ENCODE measurements at places on chromosomes 4 and X.

- no peak for DNase-seq
Measured at GRCh38 chr4:14504162-14504561, 498.1 kb upstream of the CPEB2 start.

DNA sequence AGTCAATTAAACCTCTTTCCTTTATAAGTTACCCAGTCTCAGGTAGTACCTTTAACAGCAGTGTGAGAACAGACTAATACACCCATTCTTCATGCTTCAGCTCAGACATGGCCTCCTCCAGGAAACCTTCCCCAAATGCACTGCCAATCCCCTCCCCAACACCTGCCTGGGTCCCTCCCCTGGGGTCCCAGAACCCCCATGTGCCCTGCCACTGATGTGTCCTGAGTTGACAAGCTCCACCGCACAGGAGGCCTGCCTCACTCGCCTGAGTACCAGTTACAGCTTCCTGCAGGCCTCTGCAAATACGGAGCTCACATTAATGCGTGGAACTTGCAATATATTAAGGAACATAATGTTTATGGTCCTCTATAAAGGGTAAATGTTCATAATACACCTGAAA, 34.9 kb upstream of the CRMP1 start:
- no peak for DNase-seq

DNA sequence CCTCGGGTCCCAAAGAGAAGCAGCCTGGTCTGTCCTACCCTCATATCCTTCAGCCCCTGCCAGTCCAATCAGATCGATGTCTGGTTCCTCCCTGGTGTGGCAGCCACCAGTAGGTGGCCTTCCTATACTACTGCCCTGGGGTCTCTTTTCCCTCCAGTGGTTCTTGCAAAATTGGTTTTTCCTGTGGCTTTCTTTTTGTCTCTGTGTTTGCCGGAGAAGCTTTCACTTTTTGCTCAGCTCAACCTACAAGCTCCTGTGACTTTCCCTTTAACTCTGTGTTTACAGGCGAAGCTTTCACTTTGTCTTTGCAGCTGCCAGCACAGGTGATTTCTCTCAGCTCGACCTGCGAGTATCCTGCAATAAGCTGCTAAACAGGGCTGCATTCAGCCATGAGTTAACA, 46.8 kb downstream of the UGT2A3 start:
- no peak for DNase-seq

DNA sequence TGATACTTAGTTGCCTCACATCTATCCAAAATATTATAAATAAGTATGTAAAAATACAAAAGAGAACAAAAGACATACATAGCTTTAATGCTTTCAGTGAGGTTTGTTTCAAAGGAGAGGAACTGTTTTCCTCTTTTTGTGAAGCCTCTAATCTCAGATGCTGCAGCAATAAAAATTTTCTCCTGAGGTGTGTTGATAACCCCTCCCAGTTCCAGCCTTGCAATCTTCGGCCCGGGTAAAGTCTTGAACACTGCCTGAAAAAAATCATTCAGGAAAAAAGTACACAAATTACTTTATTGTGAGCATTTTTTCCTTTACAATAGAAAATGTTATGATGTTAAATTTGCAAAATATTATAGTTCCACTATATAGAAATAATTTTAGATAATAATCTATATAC, 8.8 kb downstream of the BBS7 start:
- no peak for DNase-seq

GRCh38 chr4:100450449-100450848, 67.4 kb downstream of the EMCN start:
- no peak for DNase-seq

DNA sequence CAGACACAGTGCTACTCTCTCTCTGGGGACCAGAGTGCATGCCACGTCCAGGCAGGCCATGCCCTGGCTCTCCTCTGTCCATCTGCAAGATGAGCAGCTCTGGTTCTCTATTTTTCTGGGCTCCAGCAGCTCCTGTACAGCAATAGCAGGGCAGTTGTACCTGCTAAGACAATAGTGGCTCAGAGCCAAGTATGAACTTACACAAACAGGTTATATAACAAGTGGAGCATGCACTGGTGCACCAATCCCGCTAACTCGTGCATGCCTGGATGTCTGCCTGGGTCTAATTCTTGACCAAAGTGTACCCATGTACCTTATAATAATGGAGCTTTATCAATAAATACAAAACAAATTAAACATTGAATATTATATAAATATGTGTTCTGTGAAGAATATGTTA, 392.3 kb downstream of the CENPC start:
- no peak for DNase-seq

DNA sequence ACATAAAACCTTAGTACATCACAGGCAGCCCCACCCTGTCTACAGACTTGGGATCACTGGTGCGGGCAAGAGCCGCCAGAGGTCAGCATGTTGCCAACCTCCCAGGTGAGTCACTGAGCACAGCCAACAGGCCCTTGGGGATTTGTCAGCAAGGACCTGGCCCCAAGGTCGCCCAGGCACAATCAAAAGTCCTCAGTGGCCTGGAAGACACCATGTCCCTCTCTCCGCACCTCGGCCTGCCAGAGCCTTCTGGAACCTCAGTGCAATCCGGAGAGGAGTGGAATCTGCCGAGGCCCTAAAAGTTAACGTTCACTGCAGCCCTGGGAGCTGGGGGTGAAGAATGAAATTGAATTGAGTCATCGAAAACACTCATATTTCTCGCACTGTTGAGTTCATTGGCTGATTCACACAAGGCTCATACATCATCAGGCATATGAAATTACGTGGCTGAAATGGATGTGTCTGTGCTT, 74.3 kb downstream of the WFS1 start:
- DNase-seq, result no peak

- DNase-seq, result no peak
Measured at GRCh38 chr4:10606483-10607155, 77.9 kb downstream of the CLNK start.

DNA sequence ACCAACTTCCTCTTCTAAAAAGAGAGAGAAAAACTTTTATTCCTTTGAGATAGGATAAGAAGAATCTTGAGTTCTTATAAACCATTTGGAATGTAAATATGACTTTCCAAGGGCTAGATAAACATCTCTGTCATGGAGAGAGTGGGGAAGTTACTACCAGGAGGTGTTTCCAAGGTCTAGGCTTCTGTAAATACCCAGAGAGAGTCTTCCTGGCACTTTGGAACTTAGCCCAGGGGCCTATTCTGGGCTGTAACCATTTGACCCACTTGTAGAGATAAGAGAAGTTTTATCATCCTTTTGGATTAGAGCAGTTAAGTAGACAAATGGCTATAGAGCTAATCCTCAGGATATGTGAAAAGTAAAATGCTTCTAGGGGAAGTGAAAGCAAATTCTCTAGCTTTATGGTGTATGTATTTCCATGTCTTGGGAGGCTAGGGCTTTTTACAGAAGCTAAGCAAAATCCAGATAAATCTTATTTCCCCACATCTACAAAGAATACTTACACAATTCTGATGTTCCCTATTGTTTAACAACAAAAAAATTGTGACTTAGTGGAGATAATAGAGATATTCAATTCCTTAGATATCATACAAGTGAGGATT, 51.1 kb downstream of the MCUB start:
- DNase-seq, result no peak

DNA sequence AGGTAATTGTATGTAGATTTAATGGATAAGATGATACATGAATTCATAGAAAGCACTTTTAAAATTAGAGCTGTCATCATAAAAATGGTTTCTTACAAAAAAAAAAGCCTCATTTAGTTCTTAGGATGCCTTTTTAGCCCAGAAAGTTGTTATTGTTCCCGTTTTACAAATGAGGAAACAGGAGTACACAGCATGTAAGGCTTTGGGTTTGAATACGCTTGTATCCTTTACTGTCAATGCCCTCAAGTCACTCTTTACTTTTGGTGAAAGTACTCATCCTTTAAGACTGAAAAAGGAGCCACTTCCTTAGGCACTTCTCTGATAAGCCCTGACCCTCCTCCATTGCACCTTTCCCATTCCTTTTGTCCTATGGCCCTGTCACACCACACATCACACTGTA, 4.9 kb downstream of the EREG start:
- no peak for DNase-seq

GRCh38 chr4:93918856-93919255, 90.3 kb downstream of the ATOH1 start:
- no peak for DNase-seq

- no peak for DNase-seq
Measured at GRCh38 chrX:97311066-97311778, 427.5 kb downstream of the RPA4 start.

GRCh38 chr4:38365261-38365660, 298.7 kb upstream of the KLF3 start:
- DNase-seq, result no peak

GRCh38 chr4:56804551-56804950, 16.9 kb downstream of the SPINK2 start:
- no peak for DNase-seq

DNA sequence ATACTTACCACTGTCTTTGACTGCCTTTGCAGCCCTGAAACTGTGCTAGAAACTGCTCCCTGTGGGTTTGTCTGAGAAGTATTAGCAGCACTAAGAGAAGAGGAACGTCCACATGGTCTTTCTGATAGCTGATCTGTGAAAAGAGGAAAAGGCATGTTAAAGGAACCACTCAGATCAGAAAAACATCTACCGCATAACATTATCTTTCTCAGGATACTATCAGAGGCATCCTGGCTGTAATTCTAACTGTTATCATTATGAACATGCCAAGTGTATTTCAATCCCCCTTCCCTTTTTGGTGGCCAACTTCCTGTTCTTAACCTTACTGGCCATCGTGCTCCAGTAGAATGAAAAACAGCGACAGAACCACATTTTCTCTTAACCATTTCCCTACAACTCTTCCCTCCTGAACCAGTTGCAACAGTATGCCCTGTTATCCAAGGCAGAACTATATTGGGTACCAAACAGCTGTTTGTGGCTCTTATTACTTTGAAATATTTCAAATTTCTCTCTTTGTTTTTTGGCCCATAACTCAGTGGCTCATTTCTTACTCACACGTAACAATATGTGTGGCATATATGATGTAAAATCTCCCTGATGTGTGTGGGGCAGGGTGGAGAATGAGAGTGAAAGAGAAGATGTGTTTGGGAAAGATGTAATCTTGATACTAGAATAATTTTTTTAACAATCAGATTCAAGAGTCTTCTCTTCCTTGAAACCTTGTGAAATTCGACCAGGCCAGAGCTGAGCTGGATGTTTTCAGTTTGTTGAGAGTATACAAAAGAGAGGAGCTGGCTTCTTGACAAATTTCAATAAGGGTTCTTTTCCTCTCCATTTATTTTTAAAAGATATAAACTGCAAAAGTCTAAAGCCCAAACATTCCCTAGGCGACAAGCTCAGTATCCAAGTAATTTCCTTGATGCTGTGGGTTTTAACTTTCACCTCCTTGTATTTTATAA, 35.2 kb downstream of the ARHGEF6 start:
- DNase-seq, result no peak

GRCh38 chr4:2419814-2420213, 1.1 kb downstream of the CFAP99 start:
- no peak for DNase-seq

GRCh38 chrX:109384699-109385098, 97.2 kb downstream of the GUCY2F start:
- no peak for DNase-seq

DNA sequence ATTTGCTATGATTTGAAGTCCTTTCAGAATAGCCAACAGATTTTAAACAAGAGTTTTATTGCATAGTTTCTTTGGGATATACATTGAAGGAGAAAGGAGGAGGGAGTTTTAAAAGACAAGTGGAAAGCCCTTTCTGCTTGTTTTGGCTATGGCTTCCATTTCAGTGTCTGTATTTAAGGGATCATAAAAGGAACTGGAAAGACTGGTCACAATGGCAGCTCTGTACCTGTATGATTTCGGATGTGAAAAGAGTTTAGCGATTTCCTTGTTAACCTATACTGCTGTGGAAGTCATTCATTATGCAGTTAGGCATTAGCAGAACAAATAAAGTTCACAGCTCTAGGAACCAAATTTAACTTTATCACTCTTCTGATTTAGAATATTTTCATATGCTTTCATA, 60.7 kb downstream of the TET2 start:
- DNase-seq, result no peak

DNA sequence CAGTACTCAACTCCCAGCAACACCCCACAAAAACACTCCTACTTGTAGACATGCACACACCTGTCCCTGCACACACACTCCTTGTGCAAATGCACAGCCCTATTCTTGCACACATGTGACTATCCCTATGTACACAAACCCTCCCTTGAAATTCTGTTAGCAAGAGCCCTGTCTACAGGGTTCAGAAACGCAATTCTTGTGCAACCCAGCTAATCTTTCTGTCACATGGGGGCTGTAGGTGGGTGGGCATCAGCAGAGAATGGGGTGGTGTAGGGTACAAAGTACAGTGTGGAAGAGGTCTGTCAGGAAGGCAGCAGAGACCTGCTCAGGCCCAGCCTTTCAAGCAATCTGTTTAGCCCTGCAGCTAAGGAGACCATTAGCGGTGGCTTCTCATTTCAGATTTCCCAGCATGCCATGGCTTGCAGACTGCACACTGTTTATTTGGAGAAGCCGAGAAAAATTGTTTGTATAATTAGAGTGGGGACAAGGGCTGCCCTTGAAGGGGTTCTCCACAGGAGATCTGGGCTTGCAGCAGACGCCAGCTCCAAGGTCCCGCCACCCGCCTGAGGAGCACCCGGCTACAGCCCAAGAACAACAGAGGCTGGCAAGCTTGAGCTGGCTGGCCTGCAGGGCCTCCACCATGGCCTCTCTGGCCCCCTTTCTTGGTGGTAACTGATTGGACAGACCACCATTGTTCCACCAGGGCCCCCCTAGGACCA, 144.0 kb upstream of the PJA1 start:
- DNase-seq, result no peak

DNA sequence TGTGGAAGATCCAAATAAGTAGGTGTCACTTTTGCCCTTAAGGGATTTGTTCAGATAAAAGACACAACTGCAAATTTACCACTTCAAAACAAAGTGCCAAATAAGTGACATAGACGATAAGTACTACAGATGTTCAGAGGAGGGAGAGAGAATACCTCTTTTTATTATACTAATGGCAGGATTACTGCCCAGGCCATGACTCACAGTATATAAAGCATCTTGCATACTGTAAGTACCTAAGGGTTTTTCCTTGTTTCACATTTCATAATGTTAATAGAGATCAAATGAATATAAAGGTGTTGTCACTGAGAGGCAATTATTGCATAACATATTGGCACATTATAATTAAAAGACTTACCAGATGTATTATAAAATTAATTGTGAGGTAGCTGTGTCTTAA, 46.4 kb downstream of the PTPN13 start:
- no peak for DNase-seq

DNA sequence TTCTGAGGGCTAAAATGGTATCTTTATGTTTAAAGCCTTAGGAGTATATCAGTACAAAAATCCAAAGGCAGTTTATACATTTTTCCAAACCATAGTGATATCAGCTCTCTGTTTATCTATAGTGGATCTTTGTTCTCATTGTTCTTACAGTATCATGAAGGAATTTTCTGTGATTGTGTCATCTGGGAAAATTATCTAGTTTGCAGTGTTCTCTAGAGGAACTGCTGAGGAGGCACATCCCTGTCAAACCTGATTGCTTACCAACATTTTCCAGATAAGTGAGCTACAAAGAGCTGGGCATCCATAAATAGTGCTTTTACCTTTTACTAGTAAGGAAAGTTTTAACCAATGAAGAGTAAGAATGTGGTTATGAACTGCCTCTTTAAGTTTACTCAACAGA, 44.9 kb upstream of the SLC25A31 start:
- no peak for DNase-seq
